ENCODE measurements at places on chromosomes 3 and 15.

- DNase-seq: no peak
Observed at GRCh38 chr3:125156456-125156855, 56.1 kb downstream of the SLC12A8 start.

GRCh38 chr15:63243101-63243500 is 34.3 kb upstream of the APH1B start:
- DNase-seq: no peak

DNA sequence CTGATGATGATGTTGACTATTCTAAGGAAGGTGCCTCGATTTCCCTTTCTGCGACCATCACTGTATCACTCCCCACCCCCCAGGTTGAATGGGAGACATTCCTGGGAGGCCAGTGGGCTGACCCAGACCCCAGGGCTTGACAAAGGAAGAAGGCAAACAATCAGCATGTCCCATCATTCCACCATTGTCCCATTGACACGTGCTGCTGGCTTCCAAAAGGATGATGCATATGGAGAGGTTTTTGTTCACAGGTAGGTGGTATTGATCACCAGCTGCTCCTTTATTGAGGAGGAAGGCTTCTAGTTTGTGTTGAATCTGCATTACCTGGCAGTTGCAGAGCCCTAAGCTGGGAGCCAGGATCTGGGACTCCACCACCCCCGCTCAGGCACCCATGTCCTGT is 30.4 kb downstream of the RASGRF1 start:
- DNase-seq: no peak

DNA sequence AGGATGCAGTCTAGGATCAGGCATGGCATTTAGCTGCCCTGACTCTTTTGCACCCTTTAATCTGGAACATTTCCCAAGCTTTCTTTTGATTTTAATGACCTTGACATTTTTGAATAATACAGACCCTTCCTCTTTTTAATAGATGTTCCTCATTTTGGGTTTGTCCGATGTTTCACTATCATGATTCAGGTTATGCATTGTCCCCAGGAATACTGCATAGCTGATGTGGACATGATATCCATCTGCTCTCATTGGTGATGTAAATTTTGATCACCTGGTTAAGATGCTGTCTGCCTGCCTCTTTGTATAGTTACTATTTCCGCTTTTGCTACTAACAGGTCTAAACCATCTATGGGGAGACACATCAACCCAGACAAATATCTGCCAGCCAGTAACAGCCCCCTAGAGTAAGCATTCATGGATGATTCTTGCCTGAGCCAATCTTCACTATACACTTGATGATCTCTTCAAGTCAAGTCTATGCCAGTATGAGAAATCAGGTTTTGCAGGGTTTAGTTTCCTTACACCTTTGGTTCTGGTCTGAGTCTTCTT is 50.6 kb upstream of the ULK4 start:
- no peak for DNase-seq

GRCh38 chr3:56886314-56886713 is 84.6 kb upstream of the ARHGEF3 start:
- DNase-seq: no peak

DNA sequence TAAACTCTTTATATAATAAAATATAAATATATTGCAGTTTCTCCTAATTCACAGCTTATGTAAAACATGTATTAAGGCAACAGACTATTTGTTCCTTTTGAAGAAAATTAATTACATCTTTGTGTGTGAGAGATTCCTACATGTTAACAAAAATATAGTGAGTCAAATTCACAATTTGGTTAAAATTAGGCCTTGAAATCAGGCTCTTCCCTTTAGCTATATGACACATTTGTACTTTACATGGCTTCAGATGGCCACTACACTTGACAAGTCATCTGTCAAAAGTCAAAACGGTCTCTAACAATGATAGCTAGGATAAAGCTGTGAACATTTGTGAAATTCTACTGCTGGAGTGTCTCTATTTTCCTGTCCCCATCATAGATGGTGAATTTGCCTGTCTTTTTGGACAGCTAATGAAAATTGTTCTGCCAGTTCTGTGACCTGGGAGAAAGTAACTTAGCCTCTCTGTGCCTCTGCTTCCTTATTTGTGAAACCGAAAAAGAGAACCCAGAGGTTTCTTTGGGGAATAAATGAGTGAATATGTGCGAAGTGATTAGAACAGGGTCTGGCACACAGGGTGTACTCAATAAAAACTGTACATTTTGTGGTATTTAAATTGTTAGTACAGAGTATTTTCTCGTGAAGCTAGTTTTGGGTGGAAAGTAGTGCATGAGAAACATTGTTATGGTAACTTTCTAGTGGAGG is 23.6 kb downstream of the TM4SF4 start:
- no peak for DNase-seq
